NCI-H748 treated with DMSO at 0.1 percent for 48 hours (cell line): ENCODE measurements at places on chromosomes 11 and 22.

GRCh38 chr11:83970061-83970671 lies 684.0 kb upstream of the CCDC90B start:
- no peak for DNase-seq

DNA sequence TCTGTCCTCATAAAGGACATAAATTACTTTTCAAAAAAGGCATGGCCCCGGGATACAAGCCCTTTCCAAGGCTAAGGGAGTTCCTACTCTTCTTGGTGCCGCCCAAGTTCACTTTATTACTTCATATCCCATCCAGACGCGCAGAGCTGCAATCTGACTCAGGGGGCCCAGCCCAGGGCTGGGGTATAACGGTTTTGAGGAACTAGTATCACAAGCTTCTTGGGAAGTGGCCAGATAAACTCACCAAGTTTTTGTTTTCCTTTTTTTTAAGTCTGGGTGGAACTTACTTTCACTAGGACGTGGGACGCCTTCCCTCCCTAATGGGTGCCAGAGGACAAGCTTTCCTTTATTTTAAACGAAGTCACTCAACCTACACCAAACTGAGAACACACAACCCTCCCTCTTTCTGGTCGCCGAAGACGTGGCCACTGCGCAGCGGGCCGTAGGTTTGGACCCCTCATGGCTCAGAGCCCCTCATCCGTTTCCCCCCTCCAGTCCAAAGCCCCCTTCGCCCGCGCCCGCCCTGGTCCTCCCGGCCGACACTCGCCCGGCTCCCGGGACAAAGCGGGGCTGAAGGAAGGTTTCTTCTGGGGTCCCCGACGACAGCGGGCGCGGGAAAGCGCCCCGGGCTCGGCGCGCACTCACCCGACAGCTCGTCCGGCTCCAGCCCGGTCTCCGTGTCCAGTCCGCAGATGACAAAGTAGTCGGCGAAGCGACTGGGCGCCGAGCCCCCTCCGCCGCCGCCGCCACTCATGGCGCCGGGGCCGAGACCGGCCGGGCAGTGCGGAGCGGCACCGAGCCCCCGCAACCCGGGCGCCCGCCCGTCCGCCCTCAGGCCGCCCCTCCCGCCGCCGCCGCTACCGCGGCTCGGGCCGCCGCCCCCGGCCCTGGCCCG lies 587 bp downstream of the DENND5A start:
- DNase-seq, result no peak

DNA sequence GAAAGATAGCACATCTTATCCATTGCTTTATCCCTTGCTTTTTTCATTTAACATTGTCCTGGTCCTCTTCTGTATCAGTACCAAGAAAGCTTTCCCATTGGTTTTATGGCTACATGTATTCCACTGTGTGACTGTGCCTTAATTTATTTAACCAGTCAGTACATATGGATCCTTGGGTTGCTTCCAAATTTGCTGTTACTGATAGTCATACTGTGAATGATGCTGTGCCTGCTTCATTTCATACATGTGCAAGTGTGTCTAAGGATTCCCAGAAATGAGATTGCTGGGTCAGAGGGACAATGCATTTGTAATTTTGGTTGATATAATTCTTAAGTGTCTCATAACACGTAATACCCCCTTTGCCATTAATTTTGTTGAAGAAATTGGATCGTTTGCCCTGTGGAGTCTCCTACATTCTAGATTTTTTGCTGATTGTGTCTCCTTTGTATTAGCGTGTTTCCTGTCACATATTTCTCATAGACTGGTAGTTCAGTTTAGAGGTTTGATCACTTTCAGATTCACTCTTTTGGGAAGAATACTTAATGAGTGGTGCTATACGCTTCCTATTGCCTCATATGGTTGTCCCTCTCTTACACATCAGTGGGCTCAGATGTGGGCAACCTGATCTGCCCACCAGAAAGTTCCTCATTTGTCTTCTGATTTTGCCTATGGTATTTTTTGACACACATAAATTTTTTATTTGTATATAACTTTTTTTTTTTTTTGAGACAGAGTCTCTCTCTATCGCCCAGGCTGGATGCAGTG lies 35.3 kb downstream of the MYBPC3 start:
- DNase-seq, result no peak

DNA sequence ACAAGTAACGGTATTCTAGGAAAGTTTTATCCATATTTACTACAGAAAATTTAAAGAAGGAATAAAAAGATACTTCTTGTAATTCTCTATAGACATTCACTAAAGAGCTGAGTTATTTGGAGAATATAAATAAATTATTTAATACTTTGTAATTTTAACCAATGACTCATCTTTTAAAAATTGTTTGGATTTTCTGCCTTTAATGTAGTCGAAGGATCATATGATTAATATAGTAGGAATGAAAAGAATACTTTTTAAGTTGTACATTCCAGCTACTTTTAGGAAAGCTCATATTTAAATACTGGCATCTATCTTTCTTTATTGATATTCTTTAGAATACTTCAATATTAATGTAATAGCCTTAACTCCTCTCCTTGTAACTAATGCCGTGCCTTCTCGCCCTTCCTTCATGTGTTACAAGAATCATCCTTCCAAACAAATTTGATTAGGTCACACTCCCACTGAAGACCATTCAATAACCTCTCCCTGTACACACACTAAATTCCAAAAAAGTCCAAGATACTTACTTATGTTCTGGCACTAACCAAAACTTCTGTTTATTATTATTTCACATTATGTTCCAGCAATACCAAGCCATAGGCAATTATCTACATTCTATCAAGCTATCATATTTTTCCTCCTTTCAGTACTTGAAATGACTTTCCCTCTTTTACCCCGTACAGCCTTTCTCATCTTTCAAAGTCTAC lies 501.9 kb downstream of the CNTN5 start:
- no peak for DNase-seq

DNA sequence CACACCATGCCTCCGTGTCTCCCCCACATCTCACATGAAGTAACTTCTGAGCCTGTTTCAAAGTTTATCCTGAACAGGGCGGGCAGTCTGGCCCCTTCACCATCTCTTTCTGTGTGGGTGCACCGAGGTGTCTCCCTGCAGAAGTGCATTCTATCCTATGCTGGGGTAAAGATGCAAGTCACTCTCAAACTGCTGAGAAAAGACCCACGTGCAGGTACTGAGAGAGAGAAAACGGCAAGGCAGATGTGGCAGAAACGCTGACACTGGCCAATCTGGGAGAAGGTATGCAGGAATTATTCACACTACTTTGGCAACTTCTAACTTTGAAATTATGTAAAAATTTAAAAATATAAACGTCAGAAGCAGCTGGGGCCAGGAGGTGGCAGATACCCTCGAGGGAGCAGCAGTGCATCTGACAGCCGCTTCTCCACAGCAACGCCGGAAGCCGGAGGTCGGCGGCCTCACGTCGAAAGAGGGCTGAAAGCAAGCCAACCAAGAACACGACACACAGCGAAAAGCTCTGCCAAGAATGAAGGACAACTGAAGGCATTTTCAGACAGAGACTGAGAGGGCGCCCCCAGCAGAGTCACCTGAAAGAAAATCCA lies 34.2 kb upstream of the MOB2 start:
- DNase-seq, result no peak

- DNase-seq, result no peak
Observed at GRCh38 chr11:20259506-20259905, 99.2 kb upstream of the DBX1 start.

DNA sequence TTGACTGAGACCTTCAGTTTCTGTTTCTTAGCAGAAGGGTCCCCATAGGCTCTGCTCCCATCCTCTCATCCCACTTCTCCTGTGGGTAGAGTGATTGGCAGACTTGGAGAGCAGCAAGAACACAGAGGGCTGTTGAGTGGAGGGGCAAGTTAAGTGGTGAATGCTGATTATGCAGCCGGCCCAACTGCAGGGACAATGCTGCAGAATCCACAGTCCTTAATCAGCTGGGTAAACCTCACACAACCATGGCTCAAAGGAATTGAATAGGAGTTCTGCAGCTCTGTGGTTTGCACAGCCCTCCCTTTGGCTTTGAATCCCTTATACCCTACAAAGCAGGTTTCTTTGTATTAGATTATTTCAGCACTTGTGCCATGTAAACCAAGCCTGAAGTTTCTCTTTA lies 161.1 kb downstream of the NAV2 start:
- DNase-seq, result no peak

DNA sequence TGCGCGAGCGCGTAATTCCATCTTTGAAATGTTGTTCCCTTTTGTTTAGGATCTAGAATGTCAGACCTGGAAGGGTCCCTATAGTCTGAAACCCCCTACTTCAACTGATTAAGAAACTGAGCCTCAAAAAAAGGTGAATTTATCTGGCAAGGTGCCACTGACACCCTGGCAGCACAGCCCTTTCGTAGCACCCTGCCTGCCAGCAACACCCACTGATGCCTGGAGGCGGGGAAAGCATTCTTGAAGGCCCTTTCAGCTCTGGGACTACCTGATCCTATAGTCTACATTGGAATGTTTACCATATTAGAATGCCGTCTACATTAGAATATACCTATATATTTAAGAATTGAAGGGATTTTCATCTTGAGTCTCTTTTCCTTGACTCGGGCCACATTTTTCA lies 542.3 kb downstream of the BUD13 start:
- DNase-seq, result no peak

- DNase-seq, result no peak
Observed at GRCh38 chr22:30226192-30226832, 20.2 kb downstream of the LIF start.

DNA sequence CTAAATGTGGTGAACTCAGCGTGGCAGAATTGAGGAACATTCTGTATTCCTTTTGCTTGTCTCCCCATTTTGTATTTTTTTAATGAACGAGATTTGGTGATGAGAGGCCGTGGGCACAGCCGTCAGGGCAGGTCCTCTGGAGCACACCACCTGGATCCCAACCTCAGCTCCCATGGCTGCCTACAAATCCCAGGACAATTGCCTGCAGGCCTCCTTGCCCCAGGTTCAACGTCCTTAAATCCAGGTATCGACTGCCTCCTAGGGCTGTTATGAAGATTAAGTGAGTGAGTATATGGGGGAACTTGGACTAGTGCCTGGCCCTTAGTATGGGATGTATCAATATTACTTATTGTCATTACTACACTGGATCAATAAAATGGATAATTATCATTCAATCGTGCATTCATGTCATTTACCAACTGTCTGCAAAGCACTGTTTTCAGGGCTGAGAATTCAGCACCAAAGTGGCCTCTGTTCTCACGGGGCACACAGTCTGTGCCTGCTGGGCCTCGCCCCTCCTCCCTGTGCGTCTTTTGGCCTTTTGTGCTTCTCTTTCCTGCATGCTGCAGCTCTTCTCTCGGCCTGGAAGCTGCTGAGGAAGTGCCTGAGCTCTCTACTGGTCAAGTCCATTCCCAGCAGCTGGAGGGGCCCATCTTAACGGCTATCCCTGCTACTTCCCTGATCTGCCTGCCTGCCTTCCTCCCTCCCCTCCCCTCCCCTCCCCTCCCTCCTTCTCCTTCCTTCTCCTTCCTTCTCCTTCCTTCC lies 1343.7 kb downstream of the BRD1 start:
- no peak for DNase-seq

GRCh38 chr11:47318166-47318565 lies 34.3 kb downstream of the MYBPC3 start:
- no peak for DNase-seq

DNA sequence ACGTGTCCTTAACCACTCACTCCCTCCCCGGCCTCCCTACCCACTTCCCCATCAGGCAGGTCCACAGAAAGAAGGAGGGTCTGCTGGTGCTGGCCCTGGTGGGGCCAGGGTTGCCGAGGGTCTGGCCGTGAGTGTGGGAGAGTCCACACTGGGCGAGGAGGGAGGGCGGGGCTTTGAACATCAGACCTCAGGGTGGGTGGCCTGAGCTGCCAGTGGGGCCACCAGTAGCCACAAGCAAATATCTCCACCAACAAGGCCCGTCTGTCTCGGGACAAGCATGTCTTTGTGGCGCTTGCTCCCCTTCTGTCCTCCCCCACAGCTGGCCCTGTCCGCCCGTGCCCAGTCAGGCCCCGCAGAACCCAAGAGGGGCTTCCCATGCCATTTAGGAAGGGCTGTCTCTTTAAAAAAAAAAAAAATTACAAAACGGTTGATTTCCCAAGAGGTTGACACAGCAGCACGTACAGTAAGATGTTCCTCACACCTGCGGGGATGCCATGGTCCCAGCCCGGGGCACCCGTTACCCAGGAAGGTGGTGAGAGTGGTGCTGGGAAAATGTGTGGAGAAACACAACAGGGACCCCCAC lies 17.7 kb upstream of the TALDO1 start:
- no peak for DNase-seq

DNA sequence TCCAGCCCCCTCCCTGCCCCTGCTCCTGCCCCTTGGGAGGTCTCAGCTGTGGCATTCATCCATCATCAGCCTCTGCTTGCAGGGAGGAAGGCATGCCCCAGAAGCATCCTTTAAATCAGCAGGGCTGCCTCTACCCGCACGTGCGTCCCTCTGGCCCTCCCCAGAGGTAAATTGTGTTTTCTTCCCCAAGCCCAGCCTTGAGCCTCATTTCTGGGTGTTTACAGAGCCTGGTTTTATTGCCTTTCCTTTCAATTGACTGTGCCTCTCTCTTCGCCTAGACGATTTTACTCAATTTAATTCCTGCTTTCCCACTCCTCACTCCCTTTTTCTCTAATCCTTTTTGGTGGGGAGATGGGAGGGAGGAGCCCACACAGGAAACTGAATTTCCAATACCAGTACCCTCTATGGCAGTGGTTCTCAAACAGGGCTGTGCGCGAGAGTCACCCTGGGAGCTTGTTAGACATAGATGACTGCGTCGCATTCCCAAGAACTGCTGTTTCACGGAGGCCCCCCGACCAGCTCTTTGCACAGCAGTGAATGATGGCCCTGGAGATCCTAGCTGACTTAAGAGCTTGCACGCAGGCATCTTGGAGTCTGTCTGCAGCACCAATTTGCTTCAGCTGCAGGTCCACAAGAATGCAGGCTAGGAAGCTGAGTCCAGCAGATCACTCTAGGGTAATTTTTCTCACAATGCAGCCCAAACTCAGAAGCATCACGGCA lies 15.1 kb upstream of the OAF start:
- DNase-seq, result no peak

DNA sequence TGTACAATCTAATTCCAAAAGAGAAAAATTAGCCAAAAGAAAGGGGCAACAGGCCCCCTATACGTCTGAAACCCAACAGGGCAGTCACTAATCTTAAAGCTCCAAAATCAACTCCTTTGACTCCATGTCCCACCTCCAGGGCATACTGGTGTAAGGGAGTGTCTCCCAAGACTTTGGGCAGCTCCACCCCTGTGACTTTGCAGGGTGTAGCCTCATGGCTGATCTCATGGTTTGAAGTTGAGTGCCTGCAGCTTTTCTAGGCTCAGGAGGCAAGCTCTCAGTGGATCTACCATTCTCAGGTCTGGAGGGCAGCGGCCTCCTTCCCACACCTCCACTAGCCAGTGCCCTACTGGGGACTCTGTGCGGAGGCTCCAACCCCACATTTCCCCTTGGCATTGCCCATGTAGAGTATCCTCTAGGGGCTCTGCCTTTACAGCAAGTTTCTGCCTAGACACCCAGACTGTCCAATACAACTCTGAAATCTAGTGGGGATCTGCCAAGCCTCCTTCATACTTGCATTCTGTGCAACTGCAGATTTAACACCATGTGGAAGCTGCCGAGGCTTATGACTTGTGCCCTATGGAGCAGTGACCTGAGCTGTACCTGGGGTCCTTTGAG lies 94.5 kb downstream of the TRIM29 start:
- no peak for DNase-seq
